Activated CD8-positive, alpha-beta memory T cell treated with anti-CD3 and anti-CD28 coated beads for 1 hour (primary cell): ENCODE measurements at places on chromosomes 11 and 22.

DNA sequence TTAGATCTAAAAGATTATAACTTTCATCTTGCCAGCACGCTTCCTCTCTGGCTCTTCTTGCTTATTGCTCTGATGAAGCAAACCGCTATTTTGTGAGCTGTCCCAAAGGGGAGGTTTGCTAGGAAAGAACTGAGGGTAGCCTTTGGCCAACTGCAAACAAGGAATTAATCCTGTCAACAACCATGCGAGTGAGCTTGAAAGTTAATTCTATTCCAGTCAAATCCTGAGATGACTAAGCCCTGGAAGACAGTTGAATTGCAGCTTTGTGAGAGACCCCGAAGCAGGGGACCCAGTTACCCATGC, 10.3 kb upstream of the RNF141 start:
- no peak for DNase-seq

- no peak for DNase-seq
These were observed at the start of gene SPDYC for GRCh38 chr11:65170058-65170534. TSS of gene SPDYC (plus strand) at chr11:65170233. CDS start at chr11:65171358, 1,125 bp downstream.

GRCh38 chr11:130144861-130145281, 14.7 kb upstream of the ST14 start:
- no peak for DNase-seq

GRCh38 chr11:131975619-131976018, 605.2 kb downstream of the NTM start:
- no peak for DNase-seq

DNA sequence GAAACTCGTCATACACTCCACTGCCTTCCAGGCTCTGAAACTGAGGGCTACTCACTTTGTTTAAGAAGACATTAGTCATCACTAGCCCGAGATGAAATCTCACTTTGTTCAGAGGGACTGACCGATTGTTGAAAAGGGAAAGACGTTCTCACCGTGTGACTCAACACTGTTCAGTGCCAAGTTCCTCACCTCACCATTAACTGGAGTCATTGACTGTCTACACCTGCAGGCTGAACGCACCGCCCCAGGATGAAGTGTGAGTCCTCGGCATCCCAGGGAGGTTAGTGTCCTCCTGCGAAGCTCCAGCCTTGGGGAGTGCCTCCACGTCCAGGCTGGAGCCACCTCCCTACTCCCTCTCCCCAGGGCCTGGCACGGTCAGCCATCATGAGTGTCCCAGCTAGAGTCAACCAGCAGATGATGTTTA, 30.4 kb downstream of the FADD start:
- no peak for DNase-seq

DNA sequence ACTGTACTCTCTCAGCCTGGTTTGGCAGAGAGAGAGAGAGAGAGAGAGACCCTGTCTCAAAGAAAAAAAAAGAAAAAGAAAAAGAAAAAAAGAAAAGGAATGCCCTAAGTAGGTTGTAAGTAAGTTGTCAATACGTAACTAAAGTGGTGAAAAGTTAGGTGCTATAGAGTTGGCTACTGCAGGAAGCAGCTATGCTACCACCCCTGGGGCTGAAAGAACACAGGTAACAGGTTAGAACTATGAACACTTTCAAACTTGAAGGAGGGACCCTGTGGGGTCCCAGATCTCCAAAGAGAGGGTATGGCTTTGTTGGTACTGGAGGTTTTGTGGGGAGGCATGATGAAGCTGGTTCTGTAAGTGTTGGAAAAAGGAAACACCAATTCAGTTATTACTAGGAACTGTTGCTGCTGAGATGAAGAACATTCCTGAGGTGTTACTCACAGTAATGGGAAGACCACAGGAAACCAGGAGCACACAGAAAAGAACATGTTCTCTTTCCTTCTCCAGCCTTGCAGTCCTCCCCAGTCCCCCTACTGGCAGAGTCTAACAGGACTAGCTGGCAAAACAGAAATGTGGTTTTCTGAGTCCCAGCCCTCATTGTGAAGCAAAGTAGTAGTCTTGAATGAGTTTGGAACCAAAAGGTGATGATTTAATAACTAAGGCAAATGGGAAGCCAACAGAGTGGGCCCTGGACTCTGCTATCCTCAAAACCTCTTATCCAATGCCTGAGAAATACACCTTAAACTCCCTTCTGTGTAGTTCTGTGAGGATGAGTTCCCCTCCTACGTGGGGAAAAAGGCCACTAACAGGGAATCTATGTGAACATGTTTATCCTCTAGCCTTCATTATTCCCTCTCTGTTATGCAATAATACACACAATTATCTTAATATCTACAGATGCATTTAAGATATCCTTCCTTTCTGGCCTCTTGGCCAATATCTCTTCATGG, 427.0 kb upstream of the DDI1 start:
- DNase-seq, result no peak

GRCh38 chr22:43843783-43844530, 18.4 kb downstream of the SULT4A1 start:
- no peak for DNase-seq

GRCh38 chr11:43130616-43131015, 181.2 kb upstream of the API5 start:
- DNase-seq, result no peak

- no peak for DNase-seq
These were observed 28.1 kb downstream of the INTS4 start for GRCh38 chr11:77966338-77966737.
